ENCODE measurements at places on chromosomes 1 and 21.

GRCh38 chr1:174414203-174414602, 33.6 kb upstream of the GPR52 start:
- DNase-seq, result no peak

DNA sequence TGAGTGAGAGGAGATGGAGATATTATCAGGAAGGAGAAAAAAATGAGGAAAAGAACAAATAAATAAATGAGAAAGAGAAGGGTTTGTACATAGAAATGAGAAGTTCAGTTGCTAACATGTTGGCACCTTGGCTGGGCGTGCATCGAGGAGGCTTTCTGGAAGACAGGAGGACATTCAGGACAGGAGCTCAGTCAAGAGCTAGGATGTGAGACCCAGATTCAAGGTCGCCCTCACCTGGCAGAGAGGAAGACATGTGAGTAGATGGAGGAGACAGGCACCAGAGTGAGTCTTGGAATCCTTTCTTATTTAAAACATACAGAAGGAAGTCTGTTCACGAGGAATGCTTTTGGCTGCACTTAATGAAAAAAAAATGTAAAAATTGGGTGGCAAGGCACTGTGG, 640.9 kb downstream of the NPHP4 start:
- no peak for DNase-seq

DNA sequence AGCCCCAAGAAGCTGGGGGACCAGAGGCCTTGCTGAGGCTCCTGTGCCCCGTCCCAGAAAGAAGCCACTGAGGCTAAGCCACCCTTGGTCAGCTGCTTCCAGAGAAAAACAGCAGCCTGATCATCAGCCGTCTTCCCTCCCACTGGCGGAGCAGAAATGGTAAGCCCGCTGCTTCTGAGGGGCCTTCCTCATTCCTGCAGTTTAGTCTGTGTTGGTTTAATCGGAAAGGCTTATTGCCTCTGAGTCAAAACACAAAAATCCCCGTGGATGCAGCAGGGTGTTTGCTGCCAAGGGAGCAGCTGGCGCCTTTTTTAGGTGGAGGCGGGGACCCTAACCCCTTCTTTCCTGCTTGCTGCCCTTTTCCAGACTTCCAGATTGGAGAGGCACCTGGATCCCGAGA, 33.9 kb downstream of the SPSB1 start:
- no peak for DNase-seq

GRCh38 chr1:106975944-106976343, 80.5 kb upstream of the PRMT6 start:
- DNase-seq, result no peak

- no peak for DNase-seq
Observed at GRCh38 chr1:43451157-43451591, 2.6 kb downstream of the HYI start.

GRCh38 chr1:213340593-213340992, 289.6 kb downstream of the RPS6KC1 start:
- DNase-seq, result no peak

DNA sequence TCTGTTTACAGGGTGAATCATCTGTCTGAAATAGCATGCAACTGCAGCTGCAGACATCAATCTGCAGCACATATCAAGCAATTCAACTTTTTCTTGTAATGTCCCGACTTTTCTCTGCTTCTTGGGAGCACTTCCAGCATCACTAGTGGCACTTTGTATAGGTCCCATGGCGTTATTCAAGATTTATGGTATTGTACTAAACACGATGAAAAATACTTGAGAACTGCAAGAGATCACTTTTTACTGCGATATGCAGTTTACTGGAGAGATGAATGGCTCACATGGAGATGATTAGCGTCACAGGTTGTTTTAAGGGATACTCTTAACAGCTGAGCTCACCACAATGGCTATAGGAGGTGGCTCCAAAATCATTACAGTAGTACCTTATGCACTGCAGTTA, 7.2 kb upstream of the SCMH1 start:
- DNase-seq, result no peak

DNA sequence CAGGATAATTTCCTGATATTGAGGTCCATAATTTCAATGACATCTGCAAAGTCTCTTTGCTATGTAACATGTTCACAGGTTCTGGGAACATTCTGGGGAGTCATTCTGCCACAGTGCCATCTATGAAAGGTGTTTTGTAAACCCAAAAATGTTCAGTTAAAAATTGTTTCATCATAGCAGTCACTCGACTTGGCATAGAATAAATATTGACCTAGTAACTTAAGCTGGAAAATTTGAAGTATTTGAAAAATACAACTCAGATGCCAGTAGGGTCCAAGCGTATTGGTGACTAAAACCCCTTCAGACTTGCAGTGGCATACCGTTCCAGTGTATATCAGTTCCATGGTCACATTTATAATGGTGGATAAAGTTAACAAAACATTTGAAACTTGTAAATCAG, 6.8 kb downstream of the DESI2 start:
- DNase-seq, result no peak

DNA sequence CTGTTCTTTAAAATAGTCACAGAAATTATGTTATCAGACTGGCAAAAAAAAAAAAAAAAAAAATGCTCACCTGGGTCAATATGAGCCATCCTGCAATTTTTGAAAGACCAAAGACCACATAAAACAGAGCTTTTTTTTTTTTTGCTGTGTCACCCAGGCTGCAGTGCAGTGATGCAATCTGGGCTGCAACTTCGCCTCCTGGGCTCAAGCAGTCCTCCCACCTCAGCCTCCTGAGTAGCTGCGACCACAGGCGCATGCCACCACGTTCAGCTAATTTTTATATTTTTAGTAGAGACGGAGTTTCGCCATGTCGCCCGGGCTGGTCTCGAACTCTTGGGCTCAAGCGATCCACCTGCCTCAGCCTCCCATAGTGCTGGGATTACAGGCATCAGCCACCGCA, 62.8 kb downstream of the RGS13 start:
- DNase-seq, result no peak

GRCh38 chr21:44027607-44028286, 15.6 kb downstream of the TRAPPC10 start:
- DNase-seq, result no peak

DNA sequence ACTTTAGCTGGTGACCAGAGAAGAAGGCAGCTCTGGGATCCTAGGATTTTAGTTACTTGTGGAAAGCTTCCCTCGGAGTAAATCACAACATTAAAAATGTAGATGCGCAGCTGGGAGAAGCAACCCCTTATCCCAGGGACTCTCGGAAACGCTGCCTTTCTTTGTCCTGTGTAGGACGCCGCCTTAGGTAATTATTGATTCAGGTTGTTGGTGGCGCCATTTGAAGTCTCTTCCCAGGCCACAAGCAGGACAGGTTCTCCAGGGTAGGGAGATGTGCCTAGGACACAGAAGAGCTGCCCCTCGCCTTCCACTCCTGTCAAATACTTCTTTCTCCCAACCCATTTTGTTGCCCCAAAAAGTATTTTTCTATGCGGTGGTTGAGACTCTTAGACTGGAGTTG, 10.3 kb downstream of the SLC37A1 start:
- no peak for DNase-seq

- DNase-seq, result no peak
Observed at GRCh38 chr1:200873671-200874397, 1.1 kb downstream of the GPR25 start.

DNA sequence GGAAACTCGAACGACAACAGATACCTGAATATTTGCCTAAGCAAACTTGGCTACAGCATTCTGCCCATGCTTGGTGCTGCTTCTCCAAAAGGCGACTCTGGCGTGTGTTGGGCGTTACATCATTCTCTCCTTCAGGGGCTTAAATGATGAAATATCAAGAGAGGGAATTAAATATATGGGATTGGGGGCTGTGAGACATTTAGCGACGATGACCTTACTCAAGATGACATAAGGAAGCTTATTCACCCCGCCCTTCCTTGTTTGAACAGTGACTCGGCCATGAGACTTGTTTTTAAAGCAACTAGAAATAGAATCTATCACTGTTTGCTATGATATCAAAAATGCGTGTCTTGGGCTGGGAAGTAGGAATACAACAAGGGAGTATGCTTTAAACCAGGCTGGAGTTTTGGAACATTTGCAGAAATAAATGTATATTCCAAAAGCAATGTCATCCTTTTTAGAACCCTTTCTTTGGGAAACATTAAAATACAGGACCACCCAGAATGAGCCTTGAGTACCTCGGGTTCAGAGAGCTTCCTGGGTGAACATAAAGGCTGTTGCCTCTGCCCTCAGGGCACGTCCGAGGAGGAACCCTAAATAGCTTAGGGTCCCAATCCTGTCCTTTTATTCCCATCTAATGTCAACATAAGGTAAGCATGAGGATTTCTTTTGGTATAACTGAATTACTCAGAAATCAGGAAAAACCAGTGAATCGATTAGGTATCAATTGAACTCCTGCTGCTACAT, 123.3 kb upstream of the SLC45A1 start:
- DNase-seq, result no peak

- no peak for DNase-seq
Observed at GRCh38 chr1:31054349-31054748, 11.2 kb downstream of the PUM1 start.

GRCh38 chr1:201906336-201906735, 17.6 kb downstream of the SHISA4 start:
- no peak for DNase-seq

DNA sequence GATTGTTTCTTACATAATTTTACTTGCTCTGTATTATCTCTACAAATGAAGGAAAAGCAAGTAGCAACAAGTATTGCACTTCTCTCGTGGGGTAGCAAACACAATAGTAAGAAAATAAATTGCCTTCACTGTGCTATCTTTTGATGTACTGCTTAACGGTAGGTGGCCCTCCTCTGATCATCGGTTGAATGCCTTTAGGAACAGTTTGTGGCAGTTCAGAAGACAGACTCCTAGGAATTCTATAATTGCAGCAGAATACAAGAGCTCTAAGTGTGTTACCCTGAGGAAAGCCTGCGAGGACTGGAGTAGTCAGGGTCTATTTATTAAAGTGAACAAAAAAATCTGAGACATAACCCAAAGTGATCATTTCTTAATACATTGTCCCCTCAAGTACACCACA, 1135.9 kb downstream of the KCNT2 start:
- no peak for DNase-seq

DNA sequence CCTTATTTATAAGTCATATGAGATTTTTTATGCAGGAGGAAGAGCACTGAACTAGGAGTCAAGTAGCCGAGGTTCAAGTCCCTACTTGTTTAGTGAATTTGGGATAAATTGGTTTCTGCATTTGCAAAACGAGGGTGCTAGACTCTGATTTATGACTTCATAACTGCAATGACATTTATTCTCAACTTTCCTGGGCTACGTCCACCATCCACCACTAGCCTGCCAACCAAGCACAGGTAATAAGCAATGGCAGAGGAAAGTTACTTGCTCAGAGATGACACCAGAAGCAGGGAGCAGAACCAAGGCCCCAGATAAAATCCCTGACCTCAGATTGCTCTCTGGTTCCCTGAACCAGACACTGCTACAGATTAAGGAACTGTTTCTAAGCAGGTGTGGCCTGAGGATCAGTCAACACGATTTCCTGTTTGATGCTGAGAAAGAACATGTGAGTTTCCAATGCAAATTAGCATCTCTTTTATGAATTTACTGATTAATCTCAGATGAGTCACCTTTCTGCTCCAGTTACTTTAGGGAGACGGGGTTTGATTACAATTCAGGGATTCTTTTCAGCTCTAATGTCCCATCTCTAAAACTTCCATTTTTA, 52.7 kb downstream of the PLPP3 start:
- no peak for DNase-seq

- DNase-seq, result no peak
Observed at GRCh38 chr1:91712981-91713841, 172.7 kb downstream of the TGFBR3 start.

- DNase-seq, result no peak
Observed at GRCh38 chr1:107940017-107940577, 24.9 kb downstream of the VAV3 start.

DNA sequence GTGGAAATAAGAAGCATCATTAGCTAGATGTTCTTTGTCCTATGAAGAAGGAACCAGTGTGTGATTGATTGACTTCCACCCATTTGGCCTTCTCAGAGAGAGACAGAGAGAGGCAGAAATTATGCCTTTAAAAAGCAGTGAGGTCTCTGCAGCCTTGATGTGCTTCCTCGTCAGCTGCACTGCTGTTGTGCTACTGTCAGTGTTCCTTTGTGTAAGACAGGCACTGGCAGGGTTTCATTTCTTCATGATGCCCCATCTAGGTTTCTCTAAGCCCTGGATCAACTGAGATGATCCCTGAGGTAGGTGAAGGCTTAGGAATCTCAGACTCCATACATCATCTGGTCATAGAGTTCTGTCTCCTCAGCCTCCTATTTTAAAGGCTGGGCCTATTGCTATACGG, 34.9 kb downstream of the GPR3 start:
- no peak for DNase-seq

DNA sequence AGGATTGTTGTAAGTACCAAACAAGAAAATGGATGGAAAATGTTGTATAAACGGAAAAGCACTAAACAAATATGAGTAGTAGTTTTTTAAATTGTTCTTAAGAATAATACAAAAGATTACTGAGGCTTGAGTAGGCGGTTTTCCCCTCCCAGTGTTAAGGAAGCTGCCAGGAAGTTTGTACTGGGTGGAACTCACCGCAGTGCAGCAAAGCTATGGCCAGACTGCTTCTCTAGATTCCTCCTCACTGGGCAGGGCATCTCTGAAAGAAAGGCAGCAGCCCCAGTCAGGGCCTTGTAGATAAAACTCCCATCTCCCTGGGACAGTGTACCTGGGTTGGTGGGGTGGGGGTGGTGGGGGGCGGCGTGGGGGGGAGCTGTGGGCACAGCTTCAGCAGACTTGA, 58.7 kb downstream of the XCL2 start:
- DNase-seq, result no peak

DNA sequence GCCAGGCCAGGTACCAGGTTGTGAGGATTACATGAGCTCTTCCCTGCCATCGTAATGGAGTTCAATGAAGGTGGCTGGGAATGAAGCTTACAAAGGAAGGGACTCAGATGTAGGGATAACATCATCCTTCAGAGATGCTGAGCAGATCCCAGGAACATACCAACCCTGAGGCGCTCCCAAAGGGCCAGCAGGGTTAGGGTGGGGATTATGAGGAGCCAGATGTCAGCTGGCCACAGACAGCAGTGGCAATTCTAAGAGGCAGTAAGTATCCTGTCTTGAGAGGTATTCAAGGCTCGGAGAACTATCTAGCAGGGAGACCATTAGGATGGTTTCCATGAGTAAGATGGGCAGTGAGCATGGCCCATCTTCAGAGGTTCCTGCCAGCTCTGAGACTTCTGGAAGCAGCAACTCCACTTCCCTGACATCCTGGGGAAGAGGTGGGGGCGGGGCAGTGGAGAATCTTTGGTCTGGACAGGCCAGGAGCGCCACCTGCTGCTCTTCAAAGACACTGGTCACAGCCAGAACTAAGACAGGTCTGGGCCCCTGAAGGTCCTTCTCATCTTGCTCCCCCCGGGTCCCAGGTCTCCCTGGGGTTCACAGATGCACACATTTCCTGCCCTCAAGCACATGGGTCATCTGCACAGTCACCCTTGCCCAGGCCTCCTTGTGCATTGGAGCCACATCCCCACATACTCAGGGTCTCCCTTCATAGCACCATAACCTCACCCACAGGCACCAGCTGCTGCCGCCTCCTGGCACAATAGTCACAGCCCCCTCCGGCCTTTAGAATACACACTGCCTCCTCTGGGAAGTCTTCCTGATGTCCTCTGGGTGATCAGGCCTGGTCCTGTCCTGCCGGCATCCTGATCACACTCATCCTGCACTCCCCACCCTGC, 2.7 kb upstream of the SDC3 start:
- peak; percentile 34 for DNase-seq

GRCh38 chr1:167697667-167698141, 24.1 kb upstream of the MPZL1 start:
- DNase-seq, result no peak

Measured in stimulated activated CD8-positive, alpha-beta memory T cell treated with anti-CD3 and anti-CD28 coated beads, Interleukin-7, amount 100 ng/mL, for 48 hours (primary cell).